ENCODE measurements at places on chromosomes 16 and 17. TPM values are rescaled to one million over a fixed set of nuclear protein-coding genes. Genes with fewer than 3 reads are reported as not detected.
A peak's percentile ranks its signal among the peaks of the same experiment; 100 is the strongest.

GRCh38 chr16:9797306-9797705 lies 384.9 kb downstream of the GRIN2A start:
- H3K4me3 ChIP-seq = no peak overlapping the region
- no peaks in the 10 kb centered on the region for H3K27me3 ChIP-seq
- DNase-seq = no peak
- H3K4me1 ChIP-seq = no peaks in the 10 kb centered on the region

DNA sequence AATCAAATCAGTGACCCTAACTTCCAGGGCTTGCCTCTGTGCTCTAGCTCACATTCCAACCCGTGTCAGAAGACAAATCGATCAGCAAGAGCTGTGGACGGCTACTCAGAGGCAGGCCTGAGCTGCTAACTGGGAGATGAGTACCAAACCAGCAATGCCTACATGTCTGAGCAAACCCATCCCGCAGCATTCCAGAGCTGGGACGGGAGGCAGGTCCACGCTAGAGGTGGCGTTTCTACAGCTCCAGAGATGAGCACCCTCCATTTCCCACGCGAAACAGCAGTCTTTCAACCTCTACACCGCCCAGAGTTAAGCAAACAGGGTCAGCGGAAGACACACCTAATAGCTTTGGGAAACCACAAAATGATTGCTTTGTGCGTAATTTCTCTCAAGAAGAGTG lies 6.5 kb downstream of the NXN start:
- no peak overlapping the region for H3K27ac ChIP-seq
- H3K4me1 ChIP-seq = peaks cover 2% of the 10 kb centered on the region
- no peak for DNase-seq
- peaks cover 38% of the 10 kb centered on the region for H3K27me3 ChIP-seq
- no peaks in the 10 kb centered on the region for H3K36me3 ChIP-seq
- no peak overlapping the region for H3K4me3 ChIP-seq

GRCh38 chr17:80295559-80295958 lies 34.9 kb downstream of the RNF213 start:
- peaks cover 7% of the 10 kb centered on the region for H3K4me1 ChIP-seq
- no peak overlapping the region for H3K27ac ChIP-seq
- H3K27me3 ChIP-seq = no peaks in the 10 kb centered on the region
- H3K36me3 ChIP-seq = peaks cover 77% of the 10 kb centered on the region

DNA sequence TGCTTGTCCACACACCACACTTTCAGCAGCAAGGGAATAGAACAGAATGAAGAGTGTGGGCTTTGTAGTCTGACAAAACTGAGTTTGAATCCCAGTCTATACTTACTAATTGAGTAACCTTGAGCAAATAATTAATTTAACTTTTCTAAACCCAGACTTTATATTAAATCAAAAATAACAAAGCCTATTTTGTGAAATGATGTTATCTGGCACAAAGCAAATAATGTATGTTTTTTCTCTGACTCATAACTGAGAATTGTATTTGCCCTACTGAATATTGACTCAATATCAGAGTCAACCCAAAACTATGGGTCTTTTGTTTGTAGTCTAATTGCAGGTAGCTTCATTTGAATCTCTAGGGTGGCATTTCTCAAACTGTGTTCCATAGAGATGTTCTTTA lies 77.9 kb upstream of the TANC2 start:
- peaks cover 1% of the 10 kb centered on the region for H3K36me3 ChIP-seq
- H3K4me1 ChIP-seq = peaks cover 6% of the 10 kb centered on the region
- H3K27ac ChIP-seq = no peak overlapping the region
- no peak overlapping the region for H3K4me3 ChIP-seq
- H3K27me3 ChIP-seq = peaks cover 8% of the 10 kb centered on the region
- no peak for DNase-seq

GRCh38 chr16:84829168-84829965 lies 9.6 kb downstream of the CRISPLD2 start:
- no peak overlapping the region for H3K27ac ChIP-seq
- H3K27me3 ChIP-seq = peaks cover 7% of the 10 kb centered on the region
- no peaks in the 10 kb centered on the region for H3K36me3 ChIP-seq
- DNase-seq = no peak
- no peak overlapping the region for H3K4me3 ChIP-seq

- peaks cover 2% of the 10 kb centered on the region for H3K4me1 ChIP-seq
- H3K27ac ChIP-seq = no peak overlapping the region
- no peak for DNase-seq
- no peak overlapping the region for H3K4me3 ChIP-seq
- no peaks in the 10 kb centered on the region for H3K27me3 ChIP-seq
These were observed 55.5 kb downstream of the OTOA start for GRCh38 chr16:21719283-21719682.

- no peak overlapping the region for H3K4me3 ChIP-seq
- H3K27ac ChIP-seq = no peak overlapping the region
- H3K36me3 ChIP-seq = peaks cover 13% of the 10 kb centered on the region
- no peaks in the 10 kb centered on the region for H3K27me3 ChIP-seq
- no peaks in the 10 kb centered on the region for H3K4me1 ChIP-seq
These were observed 12.6 kb upstream of the ARL5C start for GRCh38 chr17:39178536-39178935.

DNA sequence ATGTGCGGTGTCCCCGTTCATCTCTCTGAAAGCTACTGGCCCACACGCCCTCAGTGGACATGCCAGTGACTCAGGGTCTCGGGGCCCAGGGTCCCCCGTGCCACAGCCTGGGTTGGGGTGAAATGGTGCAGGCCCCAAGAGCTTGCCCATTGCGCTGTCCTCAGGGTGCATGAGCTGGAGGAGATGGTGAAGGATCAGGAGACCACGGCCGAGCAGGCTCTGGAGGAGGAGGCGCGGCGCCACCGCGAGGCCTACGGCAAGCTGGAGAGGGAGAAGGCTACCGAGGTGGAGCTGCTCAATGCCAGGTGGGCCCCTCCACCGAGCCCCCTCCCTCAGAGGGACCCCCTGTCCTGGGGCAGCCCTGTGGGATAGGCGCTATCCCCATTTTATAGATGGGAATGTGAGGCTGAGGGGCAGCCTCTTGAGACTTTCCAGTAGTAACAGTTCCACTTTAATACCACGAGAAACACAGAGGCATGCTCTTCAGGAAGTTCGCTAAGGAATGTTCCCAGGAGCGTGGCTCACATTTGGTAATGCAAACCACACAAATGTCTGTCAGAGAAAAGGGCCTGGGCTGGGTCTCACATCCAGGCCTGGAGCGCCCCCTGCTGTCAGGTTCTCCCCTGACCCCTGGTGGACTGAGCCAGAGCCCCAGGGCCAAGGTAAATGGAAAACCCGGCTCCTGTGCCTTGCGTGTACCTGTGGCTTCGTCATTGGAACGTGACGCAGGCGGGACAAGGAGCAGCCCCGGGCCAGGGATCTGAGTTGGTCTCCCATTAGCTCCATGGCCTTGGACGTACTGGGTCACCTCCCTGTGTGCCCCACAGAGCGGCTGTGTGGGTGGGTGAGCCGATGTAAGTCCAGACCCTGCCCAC lies 133.7 kb downstream of the RAB11FIP4 start:
- H3K4me3 ChIP-seq = no peak overlapping the region
- no peaks in the 10 kb centered on the region for H3K4me1 ChIP-seq
- H3K36me3 ChIP-seq = peaks cover 23% of the 10 kb centered on the region
- H3K27ac ChIP-seq = no peak overlapping the region
- peak; percentile 88 for DNase-seq

GRCh38 chr17:35666967-35667532 lies 64.4 kb upstream of the RASL10B start:
- no peaks in the 10 kb centered on the region for H3K27me3 ChIP-seq
- H3K36me3 ChIP-seq = peaks cover 19% of the 10 kb centered on the region
- H3K27ac ChIP-seq = no peak overlapping the region
- DNase-seq = no peak

DNA sequence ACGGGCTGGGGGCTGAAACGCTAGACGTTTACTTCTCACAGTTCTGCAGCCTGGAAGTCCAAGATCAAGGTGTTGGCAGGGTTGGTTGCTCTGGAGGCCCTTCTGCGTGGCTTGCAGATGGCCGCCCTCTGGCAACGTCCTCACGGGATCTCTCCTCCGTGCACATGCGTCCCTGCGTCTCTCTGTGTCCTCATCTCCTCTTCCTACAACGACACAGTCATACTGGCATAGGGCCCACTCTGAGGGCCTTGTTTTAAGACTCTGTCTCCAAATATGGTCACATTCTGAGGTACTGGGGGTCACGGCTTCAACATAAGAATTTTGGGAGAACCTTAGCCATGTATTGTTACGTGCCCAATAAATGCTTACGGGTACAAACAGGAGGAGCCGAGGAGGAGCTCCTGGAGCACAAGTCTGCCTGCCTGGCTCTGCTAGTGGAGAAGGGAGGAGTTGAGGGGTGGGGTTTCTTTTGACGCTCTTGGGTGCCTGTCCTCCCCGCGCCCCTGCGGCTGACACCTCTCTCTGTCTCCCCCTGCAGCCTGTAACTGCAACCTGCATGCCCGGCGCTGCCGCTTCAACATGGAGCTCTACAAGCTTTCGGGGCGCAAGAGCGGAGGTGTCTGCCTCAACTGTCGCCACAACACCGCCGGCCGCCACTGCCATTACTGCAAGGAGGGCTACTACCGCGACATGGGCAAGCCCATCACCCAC lies 141.1 kb downstream of the NTN1 start:
- H3K4me3 ChIP-seq = no peak overlapping the region
- DNase-seq = no peak
- H3K4me1 ChIP-seq = no peaks in the 10 kb centered on the region
- no peaks in the 10 kb centered on the region for H3K36me3 ChIP-seq

Gene PSME3IP1
- total RNA-seq = 102 TPM

Gene OVCA2
- total RNA-seq = 34.8 TPM

Gene TP53TG3C
- not detected for total RNA-seq

Gene CDRT15L2
- total RNA-seq = not detected

Gene POLR2C
- 52.5 TPM for total RNA-seq

Gene EPOP
- total RNA-seq = 38.0 TPM

Data from activated CD4-positive, alpha-beta memory T cell treated with anti-CD3 and anti-CD28 coated beads for 36 hours (primary cell).